ENCODE measurements at places on chromosomes 11 and 22. TPM values are rescaled to one million over a fixed set of nuclear protein-coding genes. Genes with fewer than 3 reads are reported as not detected.
A peak's percentile ranks its signal among the peaks of the same experiment; 100 is the strongest.

The CCDC83 gene
- not detected for total RNA-seq

The SFI1 gene
- total RNA-seq: 6.3 TPM

GRCh38 chr11:58654908-58655296 lies 32.4 kb downstream of the CNTF start:
- H3K27ac ChIP-seq: no peak overlapping the region
- no peaks in the 10 kb centered on the region for H3K27me3 ChIP-seq
- no peaks in the 10 kb centered on the region for H3K4me1 ChIP-seq
- DNase-seq: no peak

The NXPE2 gene
- total RNA-seq: 0.18 TPM

- no peak overlapping the region for H3K4me3 ChIP-seq
- no peaks in the 10 kb centered on the region for H3K36me3 ChIP-seq
- H3K4me1 ChIP-seq: no peaks in the 10 kb centered on the region
- no peak for DNase-seq
These were observed 8.4 kb upstream of the MRPL11 start for GRCh38 chr11:66447012-66447411.

GRCh38 chr22:26430600-26430999 lies 1.5 kb downstream of the ASPHD2 start:
- H3K4me1 ChIP-seq: peaks cover 11% of the 10 kb centered on the region
- H3K36me3 ChIP-seq: no peaks in the 10 kb centered on the region
- peaks cover 25% of the 10 kb centered on the region for H3K27me3 ChIP-seq
- H3K4me3 ChIP-seq: no peak overlapping the region
- no peak for DNase-seq

The MUC6 gene
- total RNA-seq: not detected

The OR5D13 gene
- total RNA-seq: not detected

GRCh38 chr11:118620529-118621070 lies 13.2 kb downstream of the PHLDB1 start:
- peak; percentile 15 for DNase-seq
- peak overlapping the region; percentile 87 for H3K27ac ChIP-seq
- no peaks in the 10 kb centered on the region for H3K27me3 ChIP-seq
- H3K4me3 ChIP-seq: peak overlapping the region; percentile 55

DNA sequence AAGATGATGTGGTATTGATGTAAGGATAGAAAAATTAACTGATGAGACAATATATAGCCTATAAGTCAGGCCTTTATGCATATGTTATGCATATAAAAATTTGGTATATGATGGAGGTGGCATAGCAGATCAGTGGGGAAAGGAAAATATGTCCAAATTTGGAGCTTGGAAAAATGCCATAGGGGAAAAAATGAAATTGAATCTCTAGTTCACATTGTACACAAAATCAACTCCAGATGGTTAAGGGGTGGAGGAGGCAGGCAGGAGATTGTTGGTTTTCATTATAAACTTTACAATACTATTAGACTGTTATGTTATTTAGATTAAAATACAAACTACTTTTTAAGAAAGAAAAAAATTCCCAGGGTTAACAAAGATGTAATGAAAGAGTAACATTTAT lies 15.1 kb upstream of the CD3E start:
- DNase-seq: peak; percentile 43
- no peaks in the 10 kb centered on the region for H3K36me3 ChIP-seq
- H3K27ac ChIP-seq: no peak overlapping the region
- no peaks in the 10 kb centered on the region for H3K4me1 ChIP-seq
- peaks cover 5% of the 10 kb centered on the region for H3K27me3 ChIP-seq
- no peak overlapping the region for H3K4me3 ChIP-seq

GRCh38 chr22:27996529-27996925 lies 77.5 kb upstream of the PITPNB start:
- no peak overlapping the region for H3K4me3 ChIP-seq
- peaks cover 88% of the 10 kb centered on the region for H3K36me3 ChIP-seq
- no peak for DNase-seq
- peaks cover under 1% of the 10 kb centered on the region for H3K4me1 ChIP-seq

The SPDYC gene
- not detected for total RNA-seq

- H3K27me3 ChIP-seq: no peaks in the 10 kb centered on the region
- H3K4me3 ChIP-seq: no peak overlapping the region
- DNase-seq: no peak
- H3K4me1 ChIP-seq: peaks cover 4% of the 10 kb centered on the region
- no peaks in the 10 kb centered on the region for H3K36me3 ChIP-seq
- no peak overlapping the region for H3K27ac ChIP-seq
These were observed 61.8 kb downstream of the FAM83F start for GRCh38 chr22:40056559-40056958.

The PHF21A gene
- 21.4 TPM for total RNA-seq

DNA sequence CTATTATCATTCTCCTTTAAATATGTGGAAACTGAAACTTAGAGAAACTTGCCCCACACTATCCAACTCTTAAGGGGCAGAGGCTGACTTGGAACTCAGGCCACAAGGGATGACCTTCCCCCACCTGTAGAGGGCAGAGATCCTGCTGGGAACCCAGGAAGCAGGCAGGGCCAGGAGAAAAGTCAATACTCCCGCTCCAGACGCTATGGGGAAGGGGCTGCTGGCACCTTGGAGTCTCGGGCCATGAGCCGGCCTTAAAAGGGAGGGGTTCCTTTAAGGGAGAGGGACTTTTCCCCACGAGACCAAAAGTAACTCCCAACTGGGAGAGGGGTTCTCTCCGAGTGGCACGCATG lies 620 bp upstream of the ANO5 start:
- peak overlapping the region; percentile 60 for H3K4me3 ChIP-seq
- H3K27me3 ChIP-seq: peaks cover 15% of the 10 kb centered on the region
- H3K4me1 ChIP-seq: peaks cover 11% of the 10 kb centered on the region
- DNase-seq: no peak
- peak overlapping the region; percentile 73 for H3K27ac ChIP-seq
